ENCODE measurements at places on chromosomes 1 and 21.

- DNase-seq: no peak
Observed at GRCh38 chr1:14165371-14165801, 433.1 kb upstream of the KAZN start.

DNA sequence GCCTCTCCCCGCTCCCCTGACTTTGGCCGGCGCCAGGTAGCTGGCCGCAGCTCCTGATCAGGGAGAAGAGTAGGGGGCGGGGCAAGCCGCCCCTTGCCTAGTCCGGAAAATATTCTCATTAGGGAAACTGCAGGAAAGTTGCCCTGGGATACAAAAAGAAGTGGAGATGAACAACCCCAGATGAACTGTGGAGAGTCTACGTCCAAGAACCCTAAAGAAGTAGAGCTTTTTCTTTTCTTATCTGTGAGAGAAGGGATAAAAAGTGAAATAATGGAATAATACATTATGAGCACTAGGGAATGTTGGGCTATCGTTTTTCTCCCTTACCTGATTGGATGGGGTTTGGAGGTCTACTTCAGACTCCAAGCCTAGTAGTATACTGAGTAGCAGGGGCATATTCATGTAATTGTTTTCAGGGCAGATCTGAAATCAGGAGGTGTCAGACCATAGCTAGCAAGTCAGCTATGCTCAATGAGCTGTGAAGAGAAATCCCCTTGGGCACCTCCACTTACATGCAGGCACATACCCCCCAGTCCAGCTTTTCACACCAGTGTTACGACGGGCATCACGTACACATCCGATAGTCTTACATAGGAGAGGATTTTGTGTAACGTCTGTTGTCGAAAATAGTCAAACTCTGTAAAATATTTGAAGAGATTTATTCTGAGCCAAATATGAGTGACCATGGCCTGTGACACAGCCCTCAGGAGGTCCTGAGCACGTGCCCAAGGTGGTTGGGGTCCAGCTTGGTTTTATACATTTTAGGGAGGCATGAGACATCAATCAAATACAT is 1.7 kb upstream of the DUSP10 start:
- no peak for DNase-seq

GRCh38 chr21:16250273-16250672 is 520.5 kb downstream of the USP25 start:
- DNase-seq: no peak

- no peak for DNase-seq
Observed at GRCh38 chr1:9207715-9208114, 26.9 kb upstream of the H6PD start.

GRCh38 chr1:192698731-192699130 is 62.8 kb downstream of the RGS13 start:
- no peak for DNase-seq

DNA sequence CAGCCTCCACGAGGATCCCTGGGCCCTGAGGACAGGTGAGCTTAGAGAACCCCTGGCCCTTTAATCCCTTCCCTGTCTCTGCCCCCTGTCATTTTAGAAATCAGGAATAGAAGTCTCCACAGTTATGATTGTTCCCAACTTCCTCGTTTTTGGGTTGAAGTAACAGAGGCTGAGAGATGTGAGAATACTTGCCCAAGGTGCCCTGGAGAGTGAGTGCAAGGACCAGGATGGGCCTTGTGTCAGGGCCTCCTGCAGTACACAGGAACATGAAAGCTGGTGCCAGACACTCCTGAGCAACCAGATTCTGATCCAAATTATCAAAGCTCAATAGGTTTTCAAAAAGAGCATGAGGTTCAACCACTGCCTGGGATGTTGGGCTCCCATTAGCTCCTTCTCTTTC is 10.1 kb downstream of the HLX start:
- DNase-seq: no peak

- no peak for DNase-seq
Observed at GRCh38 chr21:44800971-44801467, 601 bp downstream of the UBE2G2 start.

- no peak for DNase-seq
Observed at GRCh38 chr1:194369060-194369459, 1182.6 kb upstream of the B3GALT2 start.

- no peak for DNase-seq
Observed at GRCh38 chr1:201902198-201902597, 13.5 kb downstream of the SHISA4 start.

GRCh38 chr1:174874331-174875053 is 125.3 kb upstream of the CACYBP start:
- DNase-seq: no peak

DNA sequence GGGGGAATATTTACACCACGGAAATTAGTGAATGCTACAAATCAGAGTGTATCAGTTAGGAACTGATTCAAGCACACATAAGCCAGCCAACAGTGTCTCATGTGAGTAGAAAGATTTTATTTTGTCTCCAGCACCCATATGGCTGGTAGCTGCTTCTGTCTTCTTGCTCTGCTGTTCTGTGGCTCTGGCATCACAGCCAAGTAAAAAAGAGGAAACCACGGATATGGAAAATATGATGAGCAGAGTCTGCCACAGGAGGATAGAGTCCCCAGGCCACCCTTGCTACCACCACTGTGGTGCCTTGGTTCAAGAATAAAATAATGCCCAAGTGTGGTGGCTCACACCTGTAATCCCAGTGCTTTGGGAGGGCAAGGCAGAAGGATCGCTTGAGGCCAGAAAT is 53.6 kb upstream of the SPOCD1 start:
- DNase-seq: no peak

DNA sequence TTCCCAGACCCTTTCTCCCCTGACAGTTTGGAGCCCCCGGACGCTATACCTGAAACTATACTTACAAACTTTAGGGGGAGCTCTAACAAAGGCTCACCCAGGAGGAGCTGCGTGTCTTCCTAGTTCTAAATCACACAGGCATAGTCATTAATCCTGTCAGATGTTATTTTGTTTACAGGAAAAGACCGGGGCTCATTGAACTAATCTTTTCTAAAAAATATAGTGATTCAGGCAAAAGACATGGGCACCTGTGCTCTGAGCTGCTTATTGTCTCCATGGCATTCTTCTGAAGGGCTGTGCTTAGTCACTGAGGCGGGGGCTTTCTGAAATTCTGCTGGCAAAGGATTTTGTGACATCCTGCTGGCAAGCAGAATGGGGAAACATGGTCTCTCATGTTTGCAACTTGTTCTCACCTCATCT is 1577.0 kb downstream of the NCAM2 start:
- DNase-seq: no peak

GRCh38 chr1:41754540-41754939 is 164.2 kb downstream of the HIVEP3 start:
- DNase-seq: no peak

- no peak for DNase-seq
Observed at GRCh38 chr1:63678200-63678599, 85.0 kb downstream of the PGM1 start.

GRCh38 chr1:32549616-32550015 is 10.4 kb downstream of the ZBTB8A start:
- DNase-seq: no peak

GRCh38 chr1:209549443-209550205 is 33.9 kb upstream of the CAMK1G start:
- no peak for DNase-seq

DNA sequence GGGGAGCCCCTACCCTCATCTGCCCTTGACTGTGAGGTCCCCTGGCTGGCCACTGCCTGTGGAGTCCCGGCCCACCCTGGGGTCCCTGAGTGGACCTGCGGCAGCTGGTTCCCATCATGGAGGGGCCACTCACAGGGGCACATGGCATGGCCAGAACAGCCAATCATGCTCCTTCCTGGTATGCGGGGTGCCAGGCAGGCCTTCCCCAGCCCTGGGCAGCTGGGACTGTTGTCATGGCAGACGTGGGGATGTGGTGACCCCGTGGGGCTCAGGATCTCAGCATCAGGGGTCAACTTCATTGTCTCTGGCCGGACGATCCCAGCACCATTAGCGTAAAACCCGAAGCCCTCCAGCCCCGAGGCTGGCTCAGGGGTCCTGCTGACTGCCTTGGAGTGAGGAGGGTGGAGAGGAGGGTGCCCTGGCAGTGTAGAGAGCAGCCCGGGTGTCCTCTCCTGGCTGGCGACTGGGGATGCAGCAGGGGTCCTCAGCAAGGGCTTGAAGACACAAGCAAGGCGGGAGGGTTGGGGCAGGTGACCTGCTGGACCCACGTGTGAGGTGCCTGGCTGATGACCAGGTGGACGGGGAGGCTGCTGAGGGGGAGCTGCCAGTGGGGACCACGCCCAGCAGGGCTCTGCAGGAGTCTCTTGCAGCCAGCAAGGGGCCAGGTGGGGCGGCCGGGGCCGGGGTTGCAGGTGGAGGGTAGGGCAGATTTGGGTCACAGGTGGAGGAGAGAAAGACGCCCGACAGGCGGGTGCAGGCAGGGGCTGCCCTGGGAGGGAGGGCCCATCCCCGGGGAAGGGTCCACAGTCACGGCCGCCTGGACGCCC is 45.1 kb downstream of the TRIM11 start:
- no peak for DNase-seq

GRCh38 chr1:59070610-59071009 is 226.3 kb upstream of the FGGY start:
- DNase-seq: no peak

DNA sequence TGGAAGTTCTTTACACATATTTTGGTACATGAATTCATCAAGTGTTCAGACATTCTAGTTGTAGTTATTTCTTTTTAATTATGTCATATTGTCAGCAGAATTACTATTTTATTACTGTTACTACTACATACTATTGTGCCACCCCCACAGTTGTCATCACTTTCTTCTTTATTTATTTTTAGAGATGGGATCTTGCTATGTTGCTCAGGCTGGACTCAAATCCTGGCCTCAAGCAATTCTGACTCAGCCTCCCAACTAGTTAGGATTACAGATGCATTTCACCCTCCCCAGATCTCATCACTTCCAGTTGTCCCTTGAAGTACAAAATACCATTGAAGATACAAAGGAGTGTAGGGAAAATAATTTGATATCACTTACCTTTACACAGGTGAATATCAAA is 258.0 kb downstream of the KCTD3 start:
- no peak for DNase-seq

DNA sequence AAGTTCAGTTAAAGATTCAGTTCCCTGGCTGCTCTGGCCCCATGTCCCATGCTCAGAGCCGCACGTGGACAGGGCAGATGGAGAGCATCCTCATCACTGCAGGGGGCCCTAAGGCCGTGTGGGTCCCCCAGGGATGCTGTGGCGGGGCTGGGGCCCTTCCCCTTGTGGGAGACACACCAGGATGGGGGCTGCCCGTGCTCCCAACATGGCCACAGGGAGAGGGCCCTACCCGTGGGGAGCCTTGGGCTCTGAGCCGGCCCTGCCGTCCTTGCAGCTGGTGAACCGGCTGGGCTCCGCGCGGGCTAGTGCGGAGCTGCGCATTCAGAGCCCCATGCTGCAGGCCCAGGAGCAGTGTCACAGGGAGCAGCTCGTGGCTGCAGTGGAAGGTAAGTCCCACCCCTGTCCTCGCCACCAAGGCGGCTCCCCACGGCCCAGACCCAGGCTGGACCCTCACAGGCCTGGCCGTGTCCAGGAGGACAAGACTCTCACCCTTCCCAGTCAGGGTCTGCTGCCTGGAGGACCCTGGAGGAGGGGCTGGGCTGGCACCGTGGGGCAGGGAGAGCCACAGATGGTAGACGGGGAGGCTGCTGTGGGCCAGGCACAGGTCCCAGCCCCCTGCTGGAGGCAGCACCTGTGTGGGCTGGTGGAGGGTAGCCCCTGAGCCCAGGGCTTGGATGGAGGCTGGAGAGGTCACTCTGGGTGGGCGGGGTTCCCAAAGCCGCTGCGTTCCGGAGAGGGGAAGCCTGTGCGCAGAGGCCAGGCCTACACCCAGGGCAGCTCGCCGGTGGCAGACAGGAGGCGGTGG is 53.8 kb downstream of the TRIM11 start:
- no peak for DNase-seq

DNA sequence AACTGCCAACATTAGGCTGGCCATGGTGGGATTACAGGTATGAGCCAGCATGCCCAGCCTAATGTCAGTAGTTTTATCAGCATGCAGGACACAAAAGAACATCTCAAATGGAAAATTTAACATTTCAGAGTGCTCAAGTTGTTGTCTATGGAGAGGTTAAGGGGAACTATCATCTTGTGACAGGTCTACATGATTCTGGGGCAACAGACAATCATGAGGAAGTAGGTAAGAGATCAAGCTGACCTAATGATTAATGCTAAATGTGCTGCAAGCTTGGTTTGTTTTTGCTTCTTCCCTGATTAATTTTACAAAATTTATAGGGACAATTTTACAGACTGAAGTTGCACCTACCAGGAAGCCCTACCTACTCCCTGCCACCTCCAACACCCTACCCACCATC is 36.6 kb downstream of the FMO4 start:
- DNase-seq: no peak

- DNase-seq: no peak
Observed at GRCh38 chr1:5970610-5971273, 21.5 kb downstream of the NPHP4 start.

DNA sequence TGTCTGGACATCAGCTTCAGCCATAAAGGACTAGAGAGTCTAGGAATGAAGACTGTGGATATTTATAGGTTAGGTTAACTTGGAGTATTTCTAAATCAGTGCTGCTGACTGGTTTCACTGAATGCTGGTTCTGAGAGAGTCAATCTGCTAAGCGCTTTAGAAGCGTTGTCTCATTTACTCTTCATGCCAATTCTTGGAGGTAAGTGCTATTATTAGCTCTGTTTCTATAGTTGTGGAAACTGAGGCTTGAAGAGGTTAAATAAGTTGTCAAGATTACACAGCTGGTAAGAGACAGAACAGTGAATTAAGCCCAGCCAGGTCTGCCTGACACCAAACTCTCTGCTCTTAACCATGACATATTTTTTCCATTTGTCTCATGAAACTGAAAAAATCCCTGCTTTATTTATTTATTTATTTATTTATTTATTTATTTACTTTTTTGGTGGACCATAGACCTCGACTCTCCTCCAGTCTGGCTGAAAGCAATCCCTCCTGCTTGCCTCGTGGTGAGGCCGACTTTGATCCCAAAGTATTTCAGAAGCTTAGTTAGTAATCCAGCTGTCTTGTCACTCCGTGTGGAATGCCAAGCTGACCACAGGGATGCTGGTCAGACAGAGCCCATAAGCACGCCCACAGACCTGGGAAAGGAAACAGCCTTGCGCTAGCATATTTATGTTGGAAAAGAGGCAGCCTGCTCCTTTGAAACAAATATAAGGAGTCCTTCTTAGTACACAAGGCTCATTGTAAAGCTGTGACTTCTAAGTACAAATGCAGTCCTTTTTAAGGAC is 16.9 kb downstream of the NTMT2 start:
- DNase-seq: no peak
